ENCODE measurements at places on chromosomes 6 and 20.

DNA sequence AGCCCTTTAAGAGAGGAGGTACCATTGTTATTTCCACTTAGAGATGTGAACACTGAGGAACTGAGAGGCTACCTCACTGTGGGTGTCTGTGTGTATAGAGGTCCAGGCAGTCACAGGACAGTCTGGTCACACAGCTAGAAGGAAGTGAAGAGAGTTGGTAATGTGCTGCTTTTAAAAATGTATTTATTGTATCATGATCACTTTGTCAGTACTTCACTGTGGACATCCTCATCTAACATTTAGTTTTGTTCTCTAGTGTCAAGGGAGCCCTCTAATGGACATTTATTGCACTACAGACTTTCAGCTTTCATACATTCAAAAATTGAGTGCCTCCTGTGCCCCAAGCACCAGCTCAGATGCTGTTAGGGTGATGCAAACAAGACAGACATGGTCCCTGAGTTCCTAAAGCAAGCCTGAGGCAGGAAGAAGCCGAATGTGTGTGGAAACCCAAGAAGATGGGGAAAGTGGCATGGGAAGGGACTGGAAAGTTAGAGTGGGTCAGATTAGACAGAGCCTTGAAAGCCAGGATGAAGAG is 123.0 kb downstream of the SLC16A10 start:
- no peak for DNase-seq

- DNase-seq, result no peak
Measured at GRCh38 chr6:147087641-147088040, 116.6 kb upstream of the STXBP5 start.

- DNase-seq, result no peak
Measured at GRCh38 chr6:81233990-81234389, 518.5 kb downstream of the TENT5A start.

- no peak for DNase-seq
Measured at GRCh38 chr20:12594410-12595088, 414.2 kb upstream of the SPTLC3 start.

DNA sequence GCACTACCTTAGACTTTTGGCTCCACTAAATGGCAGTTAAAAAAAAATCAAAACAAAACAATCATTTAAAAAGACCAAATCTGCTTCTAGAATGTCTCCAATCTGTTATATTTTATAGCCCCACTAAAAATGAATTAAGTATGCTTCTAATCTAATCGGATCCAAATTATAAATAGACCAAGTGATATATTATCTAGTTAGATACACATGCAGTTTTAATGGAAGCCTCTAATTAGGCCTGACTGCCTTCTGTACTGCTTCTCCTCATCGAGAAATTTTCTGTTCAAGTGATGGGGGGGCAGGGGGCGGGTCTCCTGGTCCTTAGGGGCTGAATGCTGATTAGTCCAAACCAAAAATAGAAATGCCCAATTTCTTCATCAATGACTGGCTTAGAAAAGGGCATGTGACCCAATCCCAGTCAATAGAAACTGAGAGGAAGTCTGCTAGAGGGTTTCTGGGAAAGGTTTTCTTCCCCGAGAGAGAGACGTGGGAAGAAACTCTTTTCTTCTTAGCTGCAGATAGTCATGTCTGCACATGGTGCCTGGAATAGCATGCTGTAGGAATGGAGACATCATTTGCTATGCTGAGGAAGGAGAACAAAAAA is 6.9 kb downstream of the SESN1 start:
- DNase-seq, result no peak

- no peak for DNase-seq
Measured at GRCh38 chr6:130435181-130435580, 69.4 kb downstream of the TMEM200A start.

GRCh38 chr6:4559281-4559875 is 216.8 kb upstream of the CDYL start:
- no peak for DNase-seq

GRCh38 chr20:33507461-33507860 is 17.6 kb downstream of the CBFA2T2 start:
- no peak for DNase-seq

GRCh38 chr6:142886431-142887170 is 58.4 kb downstream of the HIVEP2 start:
- no peak for DNase-seq

GRCh38 chr20:23459461-23460150 is 6.9 kb upstream of the CST11 start:
- no peak for DNase-seq

DNA sequence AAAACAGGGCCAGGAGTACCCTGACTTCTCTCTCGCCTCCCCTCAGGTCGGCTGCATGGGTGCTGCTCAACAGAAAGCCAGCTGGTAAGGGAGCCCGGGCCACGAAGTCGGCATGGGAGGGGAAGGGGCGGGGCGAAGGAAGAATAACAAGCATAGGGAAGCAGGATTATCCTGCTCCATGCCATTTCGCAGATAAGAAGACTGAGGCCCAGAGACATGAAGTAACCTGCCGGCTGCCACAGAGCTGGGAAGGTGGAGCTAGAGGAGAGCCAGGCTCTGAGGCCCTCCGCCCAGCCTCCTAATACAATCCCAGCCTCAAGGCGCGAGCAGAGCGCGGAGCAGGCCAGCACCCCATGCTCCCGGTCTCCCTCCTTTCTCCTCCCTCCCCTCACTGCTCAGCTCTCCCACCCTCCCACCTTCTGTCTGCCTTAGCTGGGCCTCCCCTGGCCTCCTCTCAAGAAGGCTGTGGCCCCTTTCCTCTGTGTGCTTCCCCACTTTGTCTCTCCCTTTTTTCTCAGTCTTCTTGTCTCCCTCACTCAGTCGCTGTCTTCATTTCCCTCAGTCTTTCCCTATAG is 13.2 kb upstream of the HMGA1 start:
- DNase-seq, result no peak

DNA sequence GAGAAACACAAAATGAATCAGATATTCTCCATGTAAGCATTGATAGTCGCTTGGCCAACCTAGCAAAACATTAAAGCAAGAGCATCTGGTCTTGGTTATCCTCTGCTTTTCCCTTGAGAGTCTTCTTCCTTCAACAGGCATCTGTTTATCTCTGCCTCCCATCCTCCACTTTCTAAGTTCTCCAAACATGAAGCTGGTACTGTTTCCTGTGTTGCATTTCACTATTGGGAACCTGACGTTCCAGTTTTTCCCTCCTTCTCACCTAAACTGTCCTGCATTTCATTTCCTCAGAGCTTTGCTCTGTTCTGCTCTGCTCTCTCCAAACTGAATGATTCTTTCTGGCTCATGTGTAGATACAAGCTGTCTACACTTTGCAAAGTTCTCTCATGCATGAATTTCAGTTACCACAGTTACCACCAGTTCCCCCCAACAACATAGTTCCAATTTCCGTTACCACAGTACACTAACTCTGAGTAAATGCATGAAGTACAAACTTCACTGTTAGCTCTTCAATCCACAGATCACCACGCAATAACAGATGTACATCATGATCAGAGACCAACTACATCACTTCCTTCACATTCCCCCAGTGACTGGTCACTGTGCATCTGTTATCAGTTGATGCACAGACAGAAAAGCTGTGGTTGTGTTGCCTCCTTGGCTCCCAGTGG is 86.7 kb upstream of the F13A1 start:
- DNase-seq, result no peak

DNA sequence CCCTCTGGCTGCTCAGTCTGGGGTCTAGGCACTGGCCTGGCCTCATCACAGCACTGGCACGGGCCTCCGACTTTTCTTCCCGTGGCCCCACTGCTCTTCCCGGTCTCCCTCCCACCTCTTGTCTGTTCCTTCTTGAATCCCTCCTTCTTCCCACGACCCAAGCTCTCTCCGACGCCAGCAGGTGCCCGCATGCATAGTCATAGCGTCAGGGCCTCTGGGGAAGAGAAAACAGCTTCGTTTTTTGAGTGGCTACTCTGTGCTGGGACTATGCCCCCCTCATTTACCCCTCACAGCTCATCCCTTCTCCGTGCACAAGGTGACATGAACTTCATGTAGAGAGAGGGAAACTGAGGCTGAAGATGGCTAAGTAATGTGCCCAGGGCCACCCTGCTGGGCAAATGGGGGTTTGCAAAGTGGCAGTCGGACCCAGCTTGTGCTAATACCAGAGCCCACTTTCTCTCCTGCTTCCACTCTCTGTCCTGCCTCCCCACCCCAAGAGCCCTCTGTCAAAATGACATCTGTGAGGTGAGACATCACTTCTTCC is 59.2 kb downstream of the SYNJ2 start:
- DNase-seq, result no peak

- DNase-seq, result no peak
Measured at GRCh38 chr6:110741517-110741916, 73.8 kb downstream of the CDK19 start.

DNA sequence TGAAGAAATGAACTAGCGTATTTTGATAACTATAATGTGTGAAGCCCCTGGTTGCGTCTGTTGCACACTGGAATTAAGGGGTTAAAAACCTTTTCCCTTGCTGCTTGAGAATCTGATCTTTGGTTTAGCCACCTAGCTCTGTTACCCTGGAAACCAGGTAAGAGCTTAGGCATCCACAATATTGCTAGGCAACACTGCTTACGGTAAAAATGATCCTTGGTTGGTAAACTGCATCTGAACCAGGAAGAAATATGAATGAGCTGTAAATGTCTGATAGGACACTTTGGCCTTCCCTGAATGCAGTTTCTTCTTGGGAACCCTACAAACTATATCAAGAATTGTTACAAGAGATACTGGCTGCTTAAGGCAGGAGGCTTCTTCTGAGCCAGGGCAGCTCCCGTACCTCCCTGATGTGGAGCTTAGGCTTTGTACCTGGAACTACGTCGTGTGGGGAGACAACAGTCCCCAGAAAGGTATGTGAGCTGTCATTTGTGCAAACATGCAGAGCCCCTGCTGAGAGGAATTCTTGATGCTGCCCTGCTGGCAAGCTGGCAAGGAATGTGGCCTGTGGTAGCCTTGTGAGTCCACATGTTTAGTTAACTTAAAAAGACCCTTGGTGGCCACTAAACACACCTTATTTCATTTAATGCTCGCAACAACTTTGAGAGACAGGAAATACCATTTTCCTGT is 18.4 kb downstream of the UBE3D start:
- no peak for DNase-seq

Data from NCI-H187 (cell line).